ENCODE measurements at places on chromosomes 2 and 18.
A peak's percentile ranks its signal among the peaks of the same experiment; 100 is the strongest.

- no peak for DNase-seq
Observed at GRCh38 chr2:195471163-195471562, 185.9 kb upstream of the SLC39A10 start.

DNA sequence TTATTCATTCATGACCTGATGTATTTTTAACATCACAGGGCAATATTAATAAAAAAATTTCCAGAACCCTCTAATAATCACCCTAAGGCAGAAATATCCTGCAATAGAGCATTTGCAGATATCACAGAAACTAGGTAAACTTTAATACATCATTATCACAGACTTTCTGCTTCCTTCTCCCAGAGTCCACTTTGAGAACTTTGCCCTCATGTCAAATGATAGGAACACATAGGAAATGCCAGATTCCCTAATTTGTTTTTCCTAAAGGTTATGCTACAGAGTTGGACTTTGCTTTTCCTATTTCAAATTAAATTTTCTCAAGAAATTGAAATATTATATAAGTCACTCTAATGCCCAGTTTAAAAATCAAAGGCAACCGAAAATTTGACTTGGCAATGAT is 352.8 kb upstream of the LRP1B start:
- DNase-seq, result no peak

GRCh38 chr18:38563396-38563980 is 997.9 kb upstream of the CELF4 start:
- DNase-seq, result no peak

DNA sequence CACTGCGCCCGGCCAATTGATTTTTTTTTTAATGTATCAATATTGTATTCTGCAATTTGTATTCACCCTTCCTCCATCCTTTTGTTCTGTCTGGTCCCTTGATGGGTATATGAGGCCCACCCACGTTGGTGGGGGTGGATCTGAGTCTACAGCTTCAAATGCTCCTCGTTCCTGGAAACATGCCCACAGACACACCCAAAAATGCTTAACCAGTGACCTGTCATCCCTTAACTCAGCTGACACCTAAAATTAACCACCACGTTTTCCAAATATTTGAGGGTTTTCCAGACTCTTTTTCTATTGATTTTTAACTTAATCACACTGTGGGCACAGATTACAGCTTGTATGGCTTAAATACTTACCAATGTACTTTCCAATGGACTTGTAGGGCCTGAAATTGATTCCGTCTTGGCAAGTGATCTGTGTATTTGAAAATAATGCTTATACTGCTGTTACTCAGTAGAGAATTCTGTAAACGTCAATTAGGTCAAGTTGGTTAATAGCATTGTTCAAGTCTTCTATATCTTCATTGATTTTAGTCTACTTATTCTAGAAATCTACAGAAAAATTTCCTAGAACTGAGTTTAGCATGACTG is 34.4 kb upstream of the CYP27C1 start:
- DNase-seq, result peak; percentile 73

- DNase-seq, result no peak
Observed at GRCh38 chr18:8750954-8751415, 45.6 kb downstream of the MTCL1 start.

DNA sequence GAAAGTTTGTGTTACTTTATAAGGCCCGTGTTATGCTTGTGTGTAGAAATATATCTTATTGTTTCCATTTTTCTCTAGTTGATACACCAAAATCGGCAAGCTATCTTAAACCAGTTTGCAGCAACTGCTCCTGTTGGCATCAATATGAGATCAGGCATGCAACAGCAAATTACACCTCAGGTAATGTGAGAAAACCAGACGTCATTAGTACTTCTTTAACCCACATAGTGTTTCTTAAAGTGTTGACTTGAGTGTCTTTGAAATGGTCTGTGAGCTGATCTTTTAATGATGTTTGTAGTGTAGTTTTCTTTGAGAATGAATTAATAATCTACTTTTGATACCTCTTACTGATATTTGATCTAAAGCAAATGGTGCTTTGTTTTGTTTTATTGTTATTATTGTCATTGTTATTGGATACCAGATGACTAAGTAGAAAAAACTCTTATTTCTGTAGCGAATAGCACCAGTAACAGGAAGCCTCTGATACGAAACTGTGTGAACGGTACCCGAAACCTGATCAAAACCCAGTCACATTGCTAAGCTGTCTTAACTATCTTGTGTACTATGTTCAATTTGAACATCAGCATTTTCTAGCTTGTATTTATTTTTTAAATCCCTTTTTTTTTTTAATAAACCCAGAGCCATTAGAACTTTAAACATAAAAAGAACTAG is 53.7 kb downstream of the PTRHD1 start:
- no peak for DNase-seq

- no peak for DNase-seq
Observed at GRCh38 chr2:63983986-63984605, 35.1 kb downstream of the VPS54 start.

GRCh38 chr2:119349289-119349688 is 17.3 kb downstream of the C2orf76 start:
- DNase-seq, result no peak

GRCh38 chr2:222774941-222775340 is 85.9 kb upstream of the ACSL3 start:
- DNase-seq, result no peak

DNA sequence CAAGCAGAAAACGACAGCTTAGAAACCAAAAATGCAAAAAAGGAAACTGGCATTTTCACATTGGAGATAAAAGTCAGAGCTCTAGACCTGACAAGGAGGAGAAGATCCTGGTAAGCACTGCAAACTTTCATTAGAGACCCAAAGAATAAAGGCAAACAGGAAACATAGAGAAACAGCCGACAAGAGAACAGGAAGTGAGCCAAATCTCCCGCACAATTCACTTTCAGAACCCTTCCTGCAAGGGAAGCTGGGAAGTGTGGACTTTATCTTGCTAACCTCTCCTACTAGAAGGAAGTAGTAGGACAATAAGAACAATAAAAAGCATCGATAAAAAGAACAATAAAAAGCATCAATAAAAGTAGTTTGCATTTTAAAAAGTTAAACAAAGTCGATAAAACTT is 417.8 kb upstream of the SPHKAP start:
- DNase-seq, result no peak

GRCh38 chr18:10296491-10296890 is 157.9 kb upstream of the APCDD1 start:
- DNase-seq, result no peak

GRCh38 chr2:224999321-224999720 is 42.9 kb downstream of the DOCK10 start:
- no peak for DNase-seq

DNA sequence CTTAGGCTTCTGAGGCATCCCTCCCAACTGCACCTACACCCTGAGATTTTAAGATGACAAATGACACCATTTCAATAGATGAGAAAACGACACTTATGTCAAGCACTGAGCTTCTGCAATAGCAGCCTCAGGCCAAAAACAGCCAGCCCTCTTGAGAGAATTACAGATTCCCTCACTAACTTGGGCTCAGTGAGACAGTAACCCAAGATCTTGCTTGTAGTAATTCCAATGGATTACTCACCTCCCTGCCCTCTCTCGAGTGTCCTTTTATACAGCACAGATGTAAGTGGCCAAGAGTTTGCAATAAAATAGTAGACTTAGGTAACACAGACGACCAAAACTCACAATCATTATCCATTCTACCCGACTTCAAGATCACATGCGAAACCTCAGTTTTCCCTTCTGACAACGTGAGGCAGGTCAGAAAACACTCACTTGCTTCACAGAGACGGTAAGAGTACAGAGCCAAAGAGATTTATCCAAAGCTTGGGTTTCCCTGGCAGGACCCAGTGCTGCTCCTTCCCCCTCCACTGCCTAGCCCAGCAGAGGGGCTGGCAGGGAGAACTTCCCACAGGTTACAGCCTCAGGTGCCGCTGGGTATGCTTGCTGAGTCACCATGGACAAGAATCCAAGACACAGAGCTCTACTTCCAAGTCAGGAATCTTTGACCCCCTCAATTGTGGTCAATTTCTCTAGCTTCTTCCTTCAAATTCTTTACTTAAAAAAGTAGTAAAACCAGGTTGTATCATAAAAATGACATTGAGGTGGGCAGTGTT is 181.4 kb downstream of the MYO5B start:
- no peak for DNase-seq

GRCh38 chr2:48574353-48575287 is 43.0 kb upstream of the GTF2A1L start:
- no peak for DNase-seq

DNA sequence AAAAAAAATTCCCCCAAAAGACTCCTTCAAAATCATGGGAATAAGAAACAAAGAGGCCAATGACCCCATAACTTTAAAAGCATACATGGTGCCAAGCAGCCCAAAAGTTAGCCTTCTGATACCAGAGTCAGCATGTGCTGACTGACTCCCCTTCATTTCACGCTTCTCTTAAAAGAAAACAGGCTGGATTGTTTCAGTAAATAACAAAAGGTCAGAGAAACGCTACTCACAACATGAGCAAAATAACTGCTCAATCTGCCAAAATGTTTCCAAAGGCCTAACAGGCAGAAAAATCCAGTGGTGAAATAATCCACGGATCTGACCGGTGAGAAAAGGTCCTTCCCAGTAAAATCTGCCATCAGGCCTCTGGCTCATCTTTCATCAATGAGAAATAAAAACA is 71.6 kb downstream of the BCL2 start:
- DNase-seq, result no peak

DNA sequence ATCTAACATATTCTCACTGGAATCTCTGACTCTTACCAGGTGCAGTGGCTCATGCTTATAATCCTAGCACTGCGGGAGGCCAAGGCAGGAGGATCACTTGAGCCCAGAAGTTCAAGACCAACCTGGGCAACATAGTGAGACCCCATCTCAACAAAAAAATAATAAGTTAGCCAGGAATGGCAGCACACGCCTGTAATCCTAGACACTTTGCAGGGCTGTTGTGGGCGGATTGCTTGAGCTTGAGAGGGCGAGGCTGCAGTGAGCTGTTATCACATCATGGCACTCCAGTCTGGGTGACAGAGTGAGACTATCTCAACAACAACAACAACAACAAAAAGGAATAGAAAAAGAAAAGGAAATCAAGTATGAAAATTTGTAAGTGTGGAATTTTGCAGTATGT is 306.5 kb upstream of the CYP26B1 start:
- no peak for DNase-seq

- DNase-seq, result no peak
Observed at GRCh38 chr2:8319219-8319618, 362.6 kb upstream of the ID2 start.

GRCh38 chr2:191634791-191635190 is 43.1 kb upstream of the NABP1 start:
- no peak for DNase-seq

GRCh38 chr2:195319112-195319460 is 337.9 kb upstream of the SLC39A10 start:
- peak; percentile 56 for DNase-seq

GRCh38 chr2:66875941-66876462 is 441.1 kb downstream of the MEIS1 start:
- no peak for DNase-seq

DNA sequence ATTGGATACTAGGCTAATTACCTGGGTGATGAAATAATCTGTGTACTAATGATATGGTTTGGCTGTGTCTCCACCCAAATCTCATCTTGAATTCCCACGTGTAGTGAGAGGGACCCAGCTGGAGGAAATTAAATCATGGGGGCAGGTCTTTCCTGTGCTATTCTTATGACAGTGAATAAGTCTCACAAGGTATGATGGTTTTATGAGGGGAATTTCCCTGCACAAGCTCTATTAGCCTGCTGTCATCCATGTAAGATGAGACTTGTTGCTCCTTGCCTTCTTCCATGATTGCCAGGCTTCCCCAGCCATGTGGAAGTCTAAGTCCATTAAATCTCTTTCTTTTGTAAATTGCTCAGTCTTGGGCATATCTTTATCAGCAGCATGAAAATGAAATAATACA is 394.1 kb upstream of the SYT4 start:
- DNase-seq, result no peak

- no peak for DNase-seq
Observed at GRCh38 chr2:173119069-173119807, 43.6 kb downstream of the MAP3K20 start.

DNA sequence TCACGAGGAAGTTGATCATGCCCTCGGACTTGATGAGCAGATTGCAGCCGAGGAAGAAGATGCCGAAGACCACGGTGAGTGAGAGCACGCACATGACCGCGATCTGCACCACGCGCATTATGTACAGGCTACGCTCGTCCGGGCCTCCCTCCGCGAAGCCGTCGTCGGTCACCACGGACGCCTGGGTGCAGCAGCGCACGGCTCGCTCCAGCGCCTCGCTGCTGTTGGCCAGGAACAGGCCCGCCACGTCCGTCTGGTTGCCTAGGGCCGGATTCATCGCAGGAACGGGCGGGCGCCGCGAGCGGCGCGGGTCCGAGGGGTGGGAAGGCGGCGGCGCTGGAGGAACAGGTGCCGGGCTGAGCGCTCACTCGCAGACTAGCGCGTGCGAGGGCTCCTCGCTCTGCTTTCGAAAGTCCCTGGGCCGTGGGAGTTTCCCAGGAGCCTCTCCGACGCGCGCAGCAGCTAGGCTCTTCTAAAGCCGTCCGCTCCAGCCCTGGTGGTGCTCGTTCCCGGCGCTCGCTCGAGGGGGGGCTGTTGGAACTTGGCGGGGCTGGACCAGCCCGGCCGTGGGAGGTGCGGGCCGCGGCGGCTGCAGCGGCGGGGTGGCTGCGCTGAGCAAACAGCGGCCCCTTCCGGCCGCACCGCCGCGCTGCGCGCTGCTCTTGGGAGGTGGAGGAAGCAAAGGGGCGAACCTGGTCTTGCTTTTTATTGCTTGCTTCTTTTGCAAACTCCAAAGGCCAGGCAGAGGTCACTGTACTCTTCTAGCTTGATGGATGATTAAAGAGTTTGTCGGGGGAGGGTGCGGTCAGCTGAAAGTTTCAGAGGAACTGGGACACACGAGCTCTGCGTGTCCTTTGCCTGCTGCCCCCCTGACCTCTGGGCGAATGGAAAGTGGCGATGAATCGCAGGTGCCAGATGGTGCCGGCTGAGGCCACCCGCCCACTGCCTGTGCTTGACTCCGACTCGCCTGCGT is at the start of gene RPRM:
RPRM (minus strand) TSS at position 474 of the 973 bp plus-strand sequence; CDS start at position 277, 197 bp downstream.
- DNase-seq, result peak; percentile 61

DNA sequence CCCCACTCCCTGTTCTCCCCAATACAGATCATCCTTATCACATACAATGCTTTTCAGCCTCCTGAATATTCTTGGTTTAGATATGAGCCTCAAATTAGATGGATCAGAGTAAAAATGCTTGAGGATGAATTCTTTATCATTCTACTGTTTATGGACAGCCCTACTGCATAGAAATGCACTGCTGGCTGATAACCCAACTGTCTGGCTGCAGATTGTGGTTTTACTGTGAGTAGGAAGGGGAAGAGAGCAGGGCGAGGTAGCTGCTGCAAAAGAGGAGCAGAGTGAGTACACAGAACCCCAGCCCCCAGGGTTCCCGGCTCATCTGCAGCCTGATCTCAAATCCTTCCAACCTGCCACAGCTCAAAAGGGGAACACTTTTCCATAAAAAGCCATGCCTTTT is 29.4 kb upstream of the NCOA1 start:
- DNase-seq, result no peak

- no peak for DNase-seq
Observed at GRCh38 chr2:73918856-73919255, 7.8 kb upstream of the DGUOK start.

All from SW480 (cell line).